ENCODE measurements at places on chromosomes 6 and 20.

DNA sequence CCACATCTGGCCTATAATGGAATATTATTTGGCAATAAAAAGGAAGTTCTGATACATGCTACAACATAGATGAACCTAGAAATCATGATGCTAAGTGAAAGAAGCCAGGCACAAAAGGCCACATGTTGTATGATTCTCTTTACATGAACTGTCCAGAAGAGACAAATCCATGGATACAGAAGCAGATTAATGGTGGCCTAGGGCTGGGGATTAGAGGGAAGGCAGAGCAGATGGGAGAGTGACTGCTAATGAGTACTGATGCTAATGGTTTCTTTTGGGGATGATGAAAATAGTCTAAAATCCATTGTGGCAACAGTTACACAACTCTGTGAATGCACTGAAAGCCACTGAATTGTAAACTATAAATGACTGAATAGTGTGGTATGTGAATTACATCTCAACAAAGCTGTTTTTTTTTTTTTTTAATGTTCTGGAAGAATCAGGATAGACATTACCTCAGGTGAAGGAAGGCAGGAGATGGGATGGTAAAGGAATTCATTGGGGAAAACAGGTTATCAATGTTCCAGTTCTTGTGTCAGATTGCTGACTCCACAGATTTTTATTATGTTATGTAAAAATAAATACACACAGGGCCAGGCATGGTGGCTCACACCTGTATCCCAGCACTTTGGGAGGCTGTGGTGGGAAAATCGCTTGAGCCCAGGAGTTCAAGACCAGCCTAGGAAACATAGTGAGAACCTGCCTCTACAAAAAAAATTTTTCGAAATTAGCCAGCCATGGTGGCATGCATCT, 8.9 kb upstream of the SOX12 start:
- DNase-seq, result peak; percentile 51

DNA sequence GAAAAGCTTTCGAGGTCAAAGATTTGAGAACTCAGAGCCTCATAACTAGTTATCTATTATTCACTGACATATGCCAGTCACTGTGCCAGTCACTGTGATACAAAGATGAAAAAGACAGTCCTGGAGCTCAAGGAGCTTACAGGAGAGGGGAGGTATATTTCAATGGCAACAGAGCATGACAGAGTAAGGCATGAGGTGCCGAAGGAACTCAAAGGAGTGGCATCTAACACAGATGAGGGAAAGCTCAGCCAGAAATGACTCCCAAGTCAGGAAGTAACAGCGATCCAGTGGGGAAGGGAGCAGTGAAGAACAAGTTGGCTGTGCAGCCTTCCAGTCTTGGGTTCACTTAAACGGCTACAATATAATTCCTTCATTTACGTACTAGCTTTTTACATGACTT, 46.6 kb downstream of the DTNBP1 start:
- DNase-seq, result no peak

GRCh38 chr20:63177134-63177784, 38.7 kb downstream of the YTHDF1 start:
- no peak for DNase-seq

DNA sequence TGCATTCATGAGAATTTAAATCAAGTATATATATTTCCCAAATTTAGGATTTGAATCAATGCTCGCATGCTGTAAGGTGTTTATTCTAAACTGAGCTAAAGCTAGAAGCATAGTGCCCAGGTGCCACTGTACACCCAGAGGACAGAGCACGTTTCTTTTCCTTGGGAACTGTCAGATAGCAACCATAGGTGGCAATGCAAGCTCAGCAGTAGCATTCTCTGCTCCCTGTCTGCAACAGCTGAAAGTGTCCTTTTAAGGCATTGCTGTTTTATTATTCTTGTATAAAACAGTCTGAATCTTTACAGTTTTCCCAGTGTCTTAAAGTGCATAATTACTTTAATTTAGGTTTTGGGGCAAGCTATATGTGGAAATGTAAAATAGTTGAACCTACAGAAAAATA, 443.4 kb upstream of the MMS22L start:
- DNase-seq, result peak; percentile 8

- no peak for DNase-seq
Observed at GRCh38 chr6:13280254-13280653, 48.1 kb downstream of the TBC1D7 start.

DNA sequence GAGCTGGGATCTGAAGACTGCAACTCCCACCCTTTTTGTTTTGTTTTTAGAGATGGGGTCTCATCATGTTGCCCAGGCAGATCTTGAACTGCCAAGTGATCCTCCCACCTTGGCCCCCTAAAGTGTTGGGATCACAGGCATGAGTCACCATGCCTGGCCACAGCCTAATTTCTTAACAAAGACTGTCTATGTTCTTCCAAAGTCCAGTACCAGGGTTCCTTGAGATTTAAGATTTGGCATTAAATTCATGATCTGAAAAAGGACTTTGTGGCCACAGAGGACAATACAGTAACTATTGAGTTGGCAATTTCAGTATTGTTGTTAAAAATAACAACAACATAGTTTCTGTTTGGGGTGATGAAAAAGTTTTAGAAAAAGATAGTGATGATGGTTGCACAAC, 28.7 kb upstream of the BEND3 start:
- DNase-seq, result no peak

DNA sequence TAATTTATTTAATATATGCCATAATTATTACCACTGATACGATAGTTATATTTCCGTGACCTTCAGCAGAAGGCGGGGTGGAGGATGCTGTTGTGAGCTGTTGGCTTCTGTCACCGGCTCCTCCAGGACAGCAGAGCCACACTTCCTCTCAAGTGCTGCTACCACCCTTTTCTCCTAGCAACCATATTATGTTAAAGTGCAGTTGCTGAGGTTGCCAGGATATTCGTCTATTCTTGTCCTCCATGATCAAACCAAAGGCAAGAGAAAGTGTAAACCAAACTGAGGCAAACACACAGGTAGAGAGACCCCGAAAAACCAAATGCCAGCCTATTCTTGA, 27.8 kb downstream of the RGS17 start:
- DNase-seq, result no peak

DNA sequence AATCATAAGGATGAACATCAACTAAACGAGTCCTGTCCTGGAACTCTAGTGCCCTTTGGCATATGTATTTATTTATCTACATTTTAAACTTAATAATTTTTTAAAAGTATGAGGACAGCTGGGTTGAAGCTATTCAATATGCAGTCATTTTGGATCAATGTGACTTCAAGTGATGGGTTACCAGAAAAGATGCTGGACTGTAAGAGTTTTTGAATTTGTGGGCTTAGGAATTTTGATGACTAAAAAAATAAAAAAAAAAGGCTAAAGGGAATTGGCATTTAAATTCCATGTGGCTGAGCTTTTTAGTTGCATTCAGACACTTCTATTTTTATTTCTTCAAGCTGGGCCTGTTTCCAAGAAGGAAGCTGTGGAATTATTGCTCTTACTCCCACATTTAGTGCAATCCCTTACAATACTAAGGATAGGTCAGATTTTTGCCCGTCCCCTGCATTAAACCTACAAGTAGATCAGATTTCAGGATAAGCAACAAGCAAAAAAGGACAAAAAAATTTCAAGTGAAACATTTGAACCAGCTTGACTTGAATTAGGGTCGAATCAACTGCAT, 704.2 kb upstream of the CITED2 start:
- DNase-seq, result peak; percentile 97
